ENCODE measurements at places on chromosomes 12 and 14. TPM values are rescaled to one million over a fixed set of nuclear protein-coding genes. Genes with fewer than 3 reads are reported as not detected.

The MOK gene
- 37.2 TPM for total RNA-seq

- no peaks in the 10 kb centered on the region for H3K36me3 ChIP-seq
- DNase-seq, result no peak
- no peak overlapping the region for H3K4me3 ChIP-seq
- no peak overlapping the region for H3K27ac ChIP-seq
- H3K4me1 ChIP-seq, result peaks cover 62% of the 10 kb centered on the region
Measured at GRCh38 chr12:52189376-52190174, 2.2 kb downstream of the KRT80 start.

GRCh38 chr12:19539836-19540235, 100.5 kb downstream of the AEBP2 start:
- no peaks in the 10 kb centered on the region for H3K4me1 ChIP-seq
- H3K27me3 ChIP-seq, result no peaks in the 10 kb centered on the region
- no peak overlapping the region for H3K27ac ChIP-seq

GRCh38 chr12:131755305-131756113, 44.6 kb downstream of the SFSWAP start:
- H3K4me3 ChIP-seq, result no peak overlapping the region
- H3K27me3 ChIP-seq, result no peaks in the 10 kb centered on the region
- no peak overlapping the region for H3K27ac ChIP-seq
- no peaks in the 10 kb centered on the region for H3K4me1 ChIP-seq
- DNase-seq, result no peak

- no peaks in the 10 kb centered on the region for H3K36me3 ChIP-seq
- H3K27ac ChIP-seq, result no peak overlapping the region
- no peak overlapping the region for H3K4me3 ChIP-seq
- no peak for DNase-seq
- H3K27me3 ChIP-seq, result no peaks in the 10 kb centered on the region
- peaks cover 26% of the 10 kb centered on the region for H3K4me1 ChIP-seq
Measured at GRCh38 chr12:53427905-53428594, 4.4 kb downstream of the AMHR2 start.
